AG09309 (cell line): ENCODE measurements at places on chromosomes 13 and 19.

DNA sequence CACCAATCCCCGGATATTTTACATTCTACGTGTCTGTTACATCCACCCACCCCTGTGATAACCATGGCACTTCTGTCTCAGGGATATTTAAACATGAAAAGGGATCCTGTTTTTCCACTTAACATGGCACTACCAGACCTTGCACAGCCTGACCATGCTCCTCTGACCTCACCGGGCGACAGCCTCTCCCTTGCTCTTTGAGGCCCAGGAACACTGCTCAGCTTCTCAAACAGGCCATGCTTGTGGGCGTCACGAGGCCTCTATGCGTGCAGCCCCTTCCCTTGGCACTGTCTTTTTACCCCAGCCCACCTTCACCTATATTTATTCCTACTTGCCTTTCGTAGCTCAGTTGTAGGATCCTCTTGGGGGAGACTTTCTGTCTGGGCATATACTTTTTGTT, 385.6 kb downstream of the UQCRFS1 start:
- DNase-seq: no peak

DNA sequence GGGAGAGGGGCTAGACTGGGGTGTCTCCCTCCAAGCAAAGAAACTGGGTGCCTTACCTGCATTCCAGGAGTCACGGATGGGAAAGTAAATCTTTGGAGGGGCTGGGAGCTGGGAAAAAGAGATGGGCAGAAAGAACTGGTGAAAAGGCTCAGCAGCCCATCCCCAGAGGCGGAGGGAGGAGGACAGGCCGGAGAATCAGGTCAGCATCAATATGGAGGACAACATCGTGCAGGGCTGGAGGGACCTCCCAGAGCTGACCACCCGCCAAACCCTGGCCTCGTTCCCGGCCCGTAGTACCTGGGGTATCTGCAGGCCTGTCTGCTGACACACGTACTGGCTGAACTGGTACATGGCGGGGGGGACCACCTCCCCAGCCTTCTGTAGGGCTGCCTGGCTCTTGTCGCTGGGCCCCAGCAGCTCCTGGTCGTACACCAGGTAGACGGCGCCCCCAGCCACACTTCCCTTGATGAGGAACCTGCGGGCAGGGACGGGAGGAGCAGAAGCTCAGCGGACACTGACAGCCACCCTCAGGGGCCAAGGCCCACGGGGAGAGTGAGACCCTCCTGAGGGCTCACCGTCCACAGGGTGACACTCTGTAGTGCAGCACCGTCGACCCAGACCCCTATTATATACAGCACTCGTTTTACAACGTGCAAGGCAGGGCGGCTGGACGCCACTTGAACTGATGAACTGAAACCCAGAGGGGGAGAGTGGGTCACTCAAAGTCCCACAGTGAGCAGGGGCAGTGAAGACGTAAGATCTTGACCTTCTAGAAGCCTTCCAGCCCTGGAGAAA, 830 bp downstream of the MICOS13 start:
- no peak for DNase-seq

DNA sequence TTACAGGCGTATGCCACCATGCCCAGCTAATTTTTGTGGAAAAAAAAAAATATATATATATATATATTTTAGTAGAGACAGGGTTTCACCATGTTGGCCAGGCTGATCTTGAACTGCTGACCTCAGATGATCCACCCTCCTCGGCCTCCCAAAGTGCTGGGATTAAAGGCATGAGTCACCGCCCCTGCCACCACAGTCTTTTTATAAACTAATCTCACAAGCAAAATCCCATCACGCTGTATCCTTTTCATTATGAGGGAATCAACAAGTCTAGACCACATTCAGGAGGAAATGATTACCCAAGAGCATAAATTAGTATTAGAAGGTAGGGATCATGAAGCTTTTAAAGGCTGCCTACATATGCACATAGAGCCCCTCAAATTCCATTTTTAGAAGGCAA, 210.6 kb upstream of the NBEA start:
- no peak for DNase-seq

DNA sequence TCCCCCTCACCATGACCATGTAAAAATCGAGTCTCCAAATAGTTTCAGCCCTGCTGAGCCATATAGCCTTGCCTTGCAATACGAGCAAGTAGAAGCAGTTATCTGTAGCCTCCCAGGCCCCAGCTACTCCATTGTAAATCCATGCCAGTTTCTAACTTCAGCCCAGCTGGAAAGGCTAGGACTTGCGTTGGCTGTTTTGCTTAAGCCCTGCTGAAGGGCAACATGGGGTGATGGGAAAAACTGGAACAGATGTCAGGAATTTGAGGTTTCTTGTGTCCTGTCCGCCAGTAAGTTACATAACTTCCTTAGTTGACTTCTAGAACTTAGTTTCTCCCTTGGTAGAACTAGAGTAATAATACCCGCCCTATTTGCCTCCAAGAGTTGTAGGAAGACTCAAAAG, 216.0 kb upstream of the SERP2 start:
- DNase-seq: no peak

- DNase-seq: no peak
Measured at GRCh38 chr13:113981194-113981605, 7.3 kb upstream of the C13orf46 start.

GRCh38 chr19:56314381-56315076, at the start of gene ZSCAN5A:
Gene ZSCAN5A (minus strand): TSS chr19:56314839. CDS start chr19:56225046, 89,793 bp downstream.
- peak; percentile 82 for DNase-seq

DNA sequence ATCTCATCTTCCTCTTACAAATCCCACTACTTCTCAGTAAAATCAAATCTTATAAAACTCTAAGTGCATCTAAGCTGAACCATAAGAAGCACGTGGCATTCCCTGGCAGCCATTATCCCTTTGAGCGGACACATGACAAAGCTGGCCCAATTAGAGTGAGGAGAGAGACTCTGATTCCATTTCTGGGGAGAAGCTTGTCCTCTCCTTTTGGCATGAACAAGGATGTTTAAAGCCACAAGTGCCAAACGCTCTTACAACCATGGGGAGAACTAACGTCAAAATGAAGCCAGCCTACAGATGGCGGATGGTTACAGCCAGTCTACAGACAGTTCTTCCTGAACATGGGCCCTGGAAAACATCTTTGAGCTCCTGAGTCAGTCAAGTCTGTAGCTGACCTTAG, 231.3 kb downstream of the LHFPL6 start:
- no peak for DNase-seq

DNA sequence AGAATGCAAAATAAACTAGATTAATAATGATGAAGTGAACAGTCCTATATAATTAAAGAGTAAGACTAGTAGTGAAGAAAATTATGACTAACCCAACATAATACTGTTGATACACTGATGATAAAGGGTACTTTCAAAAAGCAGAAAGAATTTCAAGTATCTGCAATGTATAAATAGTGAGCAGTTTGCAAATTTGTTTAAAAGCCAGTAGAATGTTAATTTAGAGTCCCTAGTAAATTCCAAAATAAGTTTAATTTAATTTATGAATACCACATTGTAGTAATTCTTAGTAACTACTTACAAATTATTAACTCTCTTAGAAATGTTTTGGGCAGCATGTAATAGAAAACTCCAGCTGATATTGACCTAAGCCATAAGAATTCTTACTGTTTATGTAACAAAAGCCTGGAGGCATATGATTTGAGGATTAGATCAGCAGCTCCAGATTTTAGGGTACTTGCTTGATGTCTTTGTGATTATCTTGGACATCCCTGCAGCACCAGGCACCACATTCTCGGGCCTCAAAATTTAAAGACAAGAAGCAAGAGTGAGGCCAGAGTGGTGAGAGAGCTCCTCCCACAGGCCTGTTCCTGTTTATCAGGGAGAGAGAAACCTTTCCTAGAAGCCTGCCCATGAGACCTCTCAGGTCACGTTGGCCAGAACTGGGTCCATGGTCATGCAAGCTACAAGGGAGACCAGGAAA, 67.6 kb upstream of the TDRD3 start:
- DNase-seq: no peak

GRCh38 chr19:10567656-10568055, 1.1 kb downstream of the CDKN2D start:
- DNase-seq: no peak

GRCh38 chr13:100128373-100128772, 39.5 kb downstream of the PCCA start:
- no peak for DNase-seq

- DNase-seq: peak; percentile 69
Measured at GRCh38 chr19:4977299-4978174, 8.6 kb downstream of the KDM4B start.

DNA sequence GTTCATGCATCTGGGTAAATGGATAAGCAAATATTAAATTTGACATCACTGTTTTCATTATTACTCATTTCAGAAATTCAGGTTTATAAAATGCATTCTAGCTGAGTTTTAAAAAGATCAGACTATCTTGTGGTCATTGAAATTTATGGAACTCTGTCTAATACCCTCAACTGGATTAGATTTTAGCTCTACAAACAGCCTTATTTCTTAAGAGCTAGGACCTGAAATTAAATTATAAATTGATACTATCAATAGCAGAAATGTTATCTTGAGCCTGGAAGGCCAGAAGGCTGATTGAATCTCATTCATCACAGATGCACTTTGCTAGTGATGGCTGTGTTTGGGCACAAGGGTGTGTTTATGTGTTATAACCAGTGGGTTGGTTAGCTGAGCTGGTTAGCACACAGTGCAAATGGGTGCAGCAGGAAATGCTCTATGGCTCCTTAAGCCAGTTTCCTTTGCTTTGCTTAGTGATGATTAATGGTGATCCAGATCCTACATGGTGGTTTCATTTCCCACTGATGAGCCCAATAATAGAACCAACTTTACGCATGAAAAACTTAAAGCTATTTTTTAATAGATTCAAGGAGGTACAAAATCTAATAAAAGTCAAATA, 310.8 kb upstream of the KLF12 start:
- DNase-seq: no peak

GRCh38 chr13:51614350-51614786, 30.1 kb downstream of the WDFY2 start:
- DNase-seq: no peak

DNA sequence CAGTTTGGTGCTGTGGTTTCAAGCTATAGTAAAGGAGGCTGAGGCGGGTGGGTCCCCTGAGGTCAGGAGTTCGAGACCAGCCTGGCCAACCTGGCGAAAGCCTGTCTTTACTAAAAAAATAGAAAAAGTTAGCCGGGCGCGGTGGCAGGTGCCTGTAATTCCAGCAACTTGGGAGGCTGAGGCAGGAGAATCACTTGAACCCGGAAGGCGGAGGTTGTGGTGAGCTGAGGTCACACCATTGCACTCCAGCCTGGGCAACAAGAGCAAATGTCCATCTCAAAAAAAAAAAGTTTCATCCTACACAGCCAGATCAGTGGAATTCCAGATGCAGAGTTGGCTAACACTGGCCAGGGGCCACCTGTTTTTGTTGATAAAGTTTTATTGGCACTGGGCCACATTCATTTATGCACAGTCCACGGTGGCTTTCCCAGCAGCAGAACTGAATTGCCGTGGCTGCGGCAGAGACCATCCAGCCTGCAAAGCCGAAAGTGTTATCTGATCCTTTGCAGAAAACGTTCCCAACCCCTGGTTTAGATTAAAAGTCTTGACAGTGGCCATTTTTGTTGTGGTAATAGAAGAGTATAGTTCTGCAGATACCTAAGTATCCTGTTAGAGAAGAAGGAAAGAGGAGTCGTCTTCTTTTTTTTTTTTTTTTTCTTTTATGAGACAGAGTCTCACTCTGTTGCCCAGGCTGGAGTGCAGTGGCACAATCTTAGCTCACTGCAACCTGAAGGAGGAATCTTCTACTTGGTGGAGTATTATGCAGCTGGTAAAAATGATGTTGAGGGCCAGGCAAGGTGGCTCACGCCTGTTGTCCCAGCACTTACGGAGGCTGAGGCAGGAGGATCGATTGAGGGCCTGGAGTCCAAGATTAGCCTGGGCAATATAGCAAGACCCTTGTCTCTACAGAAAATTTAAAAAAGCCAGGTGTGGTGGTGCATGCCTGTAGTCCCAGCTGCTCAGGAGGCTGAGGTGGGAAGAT, 8.7 kb downstream of the NCLN start:
- DNase-seq: no peak

- no peak for DNase-seq
Measured at GRCh38 chr19:5889288-5889971, 14.2 kb downstream of the NDUFA11 start.

- no peak for DNase-seq
Measured at GRCh38 chr19:7992575-7992974, 12.9 kb downstream of the ELAVL1 start.

DNA sequence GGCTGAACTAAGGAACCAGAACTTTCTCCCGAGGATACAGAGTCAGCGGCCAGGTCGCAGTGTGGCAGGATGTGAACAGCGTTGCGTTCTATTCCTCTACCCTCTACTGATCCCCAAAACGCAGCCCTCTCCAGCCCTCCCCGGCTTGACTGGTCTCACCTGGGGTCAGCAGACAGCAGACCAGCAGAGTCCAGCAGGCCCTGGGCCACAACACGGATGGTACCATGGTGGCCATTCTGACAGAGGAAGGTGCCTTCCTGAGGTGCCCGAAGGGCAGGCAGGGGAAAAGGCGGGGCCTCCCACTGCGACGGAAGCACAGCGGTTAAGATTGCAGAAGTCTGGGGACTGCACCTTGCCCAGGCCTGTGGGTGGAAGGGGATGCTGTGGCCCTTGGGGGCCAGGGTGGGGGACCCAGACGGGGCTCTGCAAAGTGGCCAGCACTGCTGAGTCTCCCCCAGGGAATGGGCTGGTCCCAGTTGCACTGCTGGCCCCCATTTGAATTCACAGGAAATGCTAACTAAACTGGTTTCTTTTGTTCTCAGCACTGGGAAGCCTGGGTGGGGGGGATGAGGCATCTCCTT, at the start of gene ICAM3:
Gene ICAM3, minus strand, starts transcription at position 245 of the 581 bp plus-strand sequence. Its CDS starts 10 bp downstream, at position 235.
- DNase-seq: no peak

DNA sequence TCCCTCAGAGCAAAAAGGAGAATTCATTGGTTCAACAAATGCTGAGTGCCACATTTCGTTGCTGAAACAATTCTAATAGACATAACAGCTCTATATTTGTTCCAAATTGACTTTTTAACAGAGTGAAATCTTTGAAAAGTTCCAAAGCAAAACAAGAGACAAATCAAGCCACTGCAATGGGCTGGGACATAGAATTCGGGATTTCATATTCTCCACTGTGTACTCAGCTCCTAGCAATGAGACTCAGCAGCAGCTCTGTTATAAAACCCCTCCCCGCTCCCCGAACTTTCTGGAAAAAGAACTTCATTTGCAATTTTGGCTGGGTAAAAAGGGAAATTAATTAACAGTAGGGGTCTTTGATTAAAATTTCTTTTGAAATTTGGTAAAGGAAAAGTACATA, 11.3 kb downstream of the RFX2 start:
- DNase-seq: no peak

DNA sequence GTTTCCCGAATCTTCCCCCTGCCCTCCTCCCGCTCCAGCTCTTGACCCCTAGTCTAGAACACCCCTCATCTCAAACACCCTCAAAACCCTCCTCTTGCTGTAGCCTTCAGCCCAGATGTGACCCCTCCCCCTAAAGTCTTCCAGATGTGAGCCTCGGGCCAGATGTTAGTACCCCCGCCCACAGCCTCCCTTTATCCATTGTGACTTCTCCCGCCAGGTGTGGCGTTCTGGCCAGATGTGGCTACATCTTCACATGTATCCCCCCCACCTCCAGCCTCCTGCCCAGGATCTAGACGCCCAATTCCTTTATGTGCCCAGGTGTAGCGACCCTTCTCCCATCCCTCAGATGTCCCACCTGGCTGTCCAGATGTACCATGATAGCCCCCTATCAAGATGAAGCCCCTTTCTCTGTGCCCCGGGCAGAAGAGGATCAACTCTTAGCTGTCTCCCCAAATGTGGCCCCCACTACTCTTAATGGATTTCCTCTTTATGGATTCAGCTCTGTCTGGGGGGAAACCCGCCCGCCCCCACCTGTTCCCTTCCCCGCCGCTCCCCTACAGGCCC, 517 bp upstream of the LTBP4 start:
- no peak for DNase-seq

- DNase-seq: no peak
Measured at GRCh38 chr19:30516531-30516930, 144.3 kb downstream of the ZNF536 start.
